SK-N-DZ (cell line): ENCODE measurements at places on chromosomes 1 and 21.
A peak's percentile ranks its signal among the peaks of the same experiment; 100 is the strongest.

DNA sequence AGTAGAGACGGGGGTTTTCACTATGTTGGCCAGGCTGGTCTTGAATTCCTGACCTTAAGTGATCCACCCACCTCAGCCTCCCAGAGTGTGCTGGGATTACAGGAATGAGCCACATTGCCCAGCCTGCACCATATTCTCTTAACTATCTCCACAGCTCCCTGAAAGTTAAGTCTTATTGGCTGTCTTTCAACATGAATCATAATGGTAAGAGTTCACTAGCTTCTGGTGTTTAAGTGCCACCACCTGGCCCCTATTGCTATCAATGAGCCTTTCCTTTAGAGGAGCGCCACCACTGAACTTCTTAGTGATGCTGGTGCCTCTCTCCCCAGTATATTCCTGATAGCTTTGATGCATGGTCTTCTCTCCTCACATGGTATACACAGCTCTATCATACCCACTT lies 15.7 kb downstream of the ZFYVE9 start:
- DNase-seq = no peak

DNA sequence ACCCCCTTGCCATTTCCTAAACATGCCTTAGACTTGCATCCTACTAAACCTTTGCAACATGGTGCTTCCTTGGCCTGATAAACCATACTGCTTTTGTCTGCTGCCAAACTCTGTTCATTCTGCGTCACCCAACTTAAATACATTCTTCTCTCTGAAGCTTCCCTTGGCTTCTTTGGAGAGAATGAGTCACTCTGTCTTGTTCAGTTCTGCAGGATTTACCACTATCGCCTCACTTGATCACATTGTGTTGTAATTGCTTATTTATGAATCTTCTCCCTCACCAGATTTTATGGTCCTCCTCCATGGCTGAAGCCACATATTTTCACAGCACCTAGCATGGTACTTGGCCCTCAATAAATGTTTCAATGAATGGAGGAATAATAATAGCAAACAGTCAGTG lies 21.7 kb upstream of the TUT4 start:
- no peak for DNase-seq

DNA sequence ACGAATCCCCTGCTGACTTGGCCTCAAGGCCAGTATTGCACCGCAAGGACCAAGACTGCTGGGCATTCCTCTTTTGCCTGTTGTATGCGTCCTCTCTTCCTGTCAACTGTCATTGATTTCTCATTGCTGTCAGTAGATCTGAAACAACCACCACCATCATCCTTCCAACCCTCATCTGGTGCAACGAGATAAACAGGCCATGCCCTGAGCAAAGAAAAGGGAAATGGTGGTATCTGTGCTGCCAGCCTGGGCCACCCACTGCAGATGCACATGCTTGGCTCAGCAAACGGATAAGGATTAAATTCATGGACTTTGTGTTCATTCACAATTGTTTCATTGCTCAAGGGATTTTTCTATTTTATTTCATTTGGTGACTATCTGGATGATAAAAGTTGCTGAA lies 13.6 kb downstream of the OXCT2 start:
- no peak for DNase-seq

GRCh38 chr1:97926017-97926708 lies 5.3 kb upstream of the DPYD start:
- no peak for DNase-seq

GRCh38 chr1:65840683-65841082 lies 48.0 kb downstream of the PDE4B start:
- no peak for DNase-seq

GRCh38 chr1:110430366-110430765 lies 20.6 kb upstream of the PROK1 start:
- DNase-seq = no peak

DNA sequence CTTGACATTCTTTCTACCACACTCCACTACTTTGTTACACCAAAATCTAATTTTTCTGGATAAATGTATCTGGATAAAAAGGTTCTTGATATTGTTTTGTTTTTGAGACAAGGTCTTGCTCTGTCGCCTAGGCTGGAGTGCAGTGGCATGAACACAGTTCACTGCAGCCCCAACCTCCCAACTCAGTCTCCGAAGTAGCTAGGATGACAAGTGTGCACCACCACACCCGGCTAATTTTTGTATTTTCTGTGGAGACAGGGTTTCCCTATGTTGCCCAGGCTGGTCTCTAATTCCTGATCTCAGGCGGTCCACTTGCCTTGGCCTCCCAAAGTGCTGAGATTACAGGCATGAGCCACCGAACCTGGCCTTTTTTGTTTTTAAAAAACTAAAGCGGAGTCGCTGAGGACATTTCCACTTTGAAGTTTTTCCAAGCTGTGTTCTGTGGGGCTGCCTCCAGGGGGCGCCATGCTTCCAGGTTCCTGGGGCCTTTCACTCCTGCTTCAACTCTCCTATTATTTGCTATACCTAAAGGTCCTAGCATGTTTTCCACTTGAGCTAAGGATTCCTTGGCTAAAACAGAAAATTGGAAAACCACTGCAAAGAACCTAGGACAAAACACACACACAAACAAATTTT lies 14.1 kb upstream of the NCMAP start:
- DNase-seq = no peak

DNA sequence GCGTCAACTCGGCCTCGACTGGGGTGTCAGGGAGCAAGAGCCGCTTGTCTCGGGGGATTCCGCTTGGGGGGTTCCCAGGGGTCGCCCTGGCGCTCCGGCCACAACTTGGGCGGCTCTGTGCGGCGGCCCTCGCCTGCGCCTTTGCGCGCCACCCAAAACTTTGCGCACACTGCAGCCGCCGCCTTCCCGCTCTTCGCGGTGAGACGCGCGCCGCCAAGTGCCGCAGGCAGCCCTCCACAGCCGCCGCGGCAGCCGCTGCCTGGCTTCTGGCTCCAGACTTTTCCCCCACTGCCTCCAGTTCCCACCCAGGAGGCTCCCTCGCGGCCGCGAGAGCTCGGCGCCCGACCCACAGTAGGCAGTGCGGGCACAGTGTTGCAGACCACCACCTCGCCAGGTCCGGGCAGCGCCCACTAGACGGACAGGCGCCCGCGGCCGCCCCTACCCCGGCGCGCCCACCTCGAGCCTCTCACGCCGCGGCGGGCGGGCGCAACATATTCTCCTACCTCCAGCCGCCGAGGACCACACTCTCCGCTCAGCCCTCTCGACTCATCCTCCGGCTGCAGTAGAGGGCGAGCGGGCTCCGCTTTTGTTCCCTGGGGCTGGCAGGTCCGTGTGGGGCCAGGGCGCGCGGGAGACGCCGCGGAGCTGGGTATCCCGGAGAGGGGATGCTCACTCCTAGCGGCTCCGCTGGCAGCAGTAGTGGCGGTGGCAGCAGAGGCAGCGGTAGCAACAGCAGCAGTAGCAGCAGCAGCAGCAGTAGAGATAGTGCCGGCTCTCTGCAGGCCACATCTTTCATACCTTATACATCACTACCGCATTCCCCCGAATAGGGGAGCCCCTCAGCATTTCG lies 296.6 kb downstream of the OMA1 start:
- DNase-seq = peak; percentile 84

- no peak for DNase-seq
Measured at GRCh38 chr1:230005040-230005439, 62.0 kb upstream of the GALNT2 start.

DNA sequence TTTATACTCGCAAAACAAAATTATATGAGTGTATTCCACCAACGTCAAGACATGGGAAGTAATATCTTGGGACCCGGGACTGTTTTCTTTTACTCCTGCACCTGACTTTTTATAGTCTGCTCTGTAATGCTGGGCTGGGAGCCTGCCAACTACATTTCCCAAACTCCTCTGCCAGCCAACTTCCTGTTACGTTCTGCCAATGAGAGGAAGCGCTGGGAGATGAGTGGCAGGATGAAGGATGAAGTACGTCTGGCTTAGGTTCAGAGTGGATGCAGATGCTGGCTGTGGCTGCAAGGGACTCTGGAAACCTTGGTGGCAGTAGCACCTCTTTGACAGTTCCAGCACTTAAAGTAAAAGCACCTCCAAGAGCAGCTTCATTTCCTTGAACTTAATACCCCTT lies 59.6 kb downstream of the USP24 start:
- no peak for DNase-seq

DNA sequence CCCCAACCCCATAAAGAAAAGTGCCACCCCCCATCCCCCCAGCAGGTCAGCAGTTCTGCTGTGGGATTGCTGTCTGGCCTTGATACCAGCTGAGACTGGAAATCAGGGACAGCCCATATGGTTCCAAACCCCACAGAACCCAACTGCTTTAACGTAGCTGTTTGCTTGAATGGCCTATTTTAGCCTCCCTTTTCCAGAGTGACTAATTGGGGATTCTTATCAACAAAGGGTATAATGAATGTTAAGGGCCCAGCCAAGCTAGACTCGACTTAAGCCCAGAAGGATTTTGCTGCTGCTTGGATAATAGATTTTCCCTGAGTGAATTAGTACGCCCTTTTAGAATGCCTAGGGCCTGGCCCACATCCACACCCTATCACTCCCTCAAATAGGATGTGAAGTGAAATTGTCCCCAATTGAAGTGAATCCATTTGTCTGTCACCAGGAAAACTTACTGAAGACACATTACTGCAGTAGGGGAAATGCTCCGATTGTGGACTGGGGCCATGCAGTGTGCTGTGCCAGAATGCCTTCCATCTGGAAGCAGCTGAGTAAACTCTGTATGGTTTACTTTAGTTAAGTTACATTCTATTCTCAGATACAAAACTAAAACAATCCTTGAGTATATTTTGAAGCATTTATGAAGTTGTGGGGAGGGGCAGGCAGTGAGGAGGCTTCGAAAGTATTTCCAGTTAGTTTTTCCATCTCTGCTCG lies 156.9 kb downstream of the DHRS3 start:
- DNase-seq = no peak
